RKO (cell line): ENCODE measurements at places on chromosomes 11 and 22.
A peak's percentile ranks its signal among the peaks of the same experiment; 100 is the strongest.

DNA sequence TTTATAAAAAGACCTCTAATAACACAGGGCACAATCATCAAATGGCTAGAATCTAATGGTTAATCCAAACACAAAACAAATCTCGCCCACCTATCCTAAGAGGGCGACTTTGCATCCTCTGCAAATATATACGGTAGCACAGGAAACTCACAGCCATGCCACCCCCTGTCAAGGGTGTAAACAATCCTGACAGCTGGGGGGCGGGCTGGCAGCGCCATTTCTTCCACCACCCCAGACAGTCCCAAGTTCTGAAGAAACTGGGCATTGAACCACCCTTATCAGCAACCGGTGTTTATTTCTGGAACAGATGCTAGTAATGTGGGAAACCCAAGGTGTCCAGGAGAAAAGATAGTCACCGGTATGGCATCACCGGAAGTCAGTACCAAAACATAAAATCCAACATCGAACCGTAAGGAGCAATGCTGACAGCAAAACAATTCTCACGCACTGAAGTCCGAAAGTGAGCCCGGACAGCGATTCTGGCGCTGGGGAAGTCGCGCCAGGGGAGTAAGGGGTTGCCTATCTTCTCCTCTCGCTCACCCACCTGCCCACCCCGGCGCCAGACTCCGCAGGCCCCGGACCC is 825 bp downstream of the FBXO3 start:
- peak; percentile 47 for DNase-seq

DNA sequence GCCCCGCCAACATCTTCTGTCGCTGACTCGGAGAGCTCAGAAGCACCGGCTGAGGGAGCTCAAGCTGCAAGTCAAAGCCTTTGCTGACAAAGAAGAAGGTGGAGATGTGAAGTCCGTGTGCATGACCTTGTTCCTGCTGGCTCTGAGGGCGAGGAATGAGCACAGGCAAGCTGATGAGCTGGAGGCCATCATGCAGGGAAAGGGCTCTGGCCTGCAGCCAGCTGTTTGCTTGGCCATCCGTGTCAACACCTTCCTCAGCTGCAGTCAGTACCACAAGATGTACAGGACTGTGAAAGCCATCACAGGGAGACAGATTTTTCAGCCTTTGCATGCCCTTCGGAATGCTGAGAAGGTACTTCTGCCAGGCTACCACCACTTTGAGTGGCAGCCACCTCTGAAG is 6.7 kb downstream of the RAG1 start:
- DNase-seq, result no peak

- peak; percentile 44 for DNase-seq
Observed at GRCh38 chr22:38180841-38181452, 683 bp downstream of the PLA2G6 start.

- DNase-seq, result no peak
Observed at GRCh38 chr22:17781319-17782031, 7.2 kb upstream of the BID start.
